ENCODE measurements at places on chromosomes 12 and 14. TPM values are rescaled to one million over a fixed set of nuclear protein-coding genes. Genes with fewer than 3 reads are reported as not detected.

Gene ADCY4
- 35.2 TPM for total RNA-seq

Gene CLEC4D
- total RNA-seq: 0.13 TPM

Gene CLEC2B
- 21.2 TPM for total RNA-seq

Gene KRT2
- total RNA-seq: not detected

Gene CDK17
- total RNA-seq: 58.2 TPM

Gene RASSF8
- 69.1 TPM for total RNA-seq

Gene RILPL1
- total RNA-seq: 33.0 TPM

Gene SMCO2
- not detected for total RNA-seq

Gene SERPINA4
- total RNA-seq: not detected

Gene GON7
- 16.9 TPM for total RNA-seq

Gene CLEC9A
- not detected for total RNA-seq

Gene PTPN6
- 31.5 TPM for total RNA-seq

Gene KRT3
- total RNA-seq: not detected

Gene KRT72
- total RNA-seq: not detected

Gene ERH
- total RNA-seq: 87.0 TPM

Gene CHMP4A
- 26.5 TPM for total RNA-seq

Gene RNASE7
- not detected for total RNA-seq

Gene PRPH
- total RNA-seq: 0.67 TPM

Gene HCAR3
- total RNA-seq: 0.56 TPM

Gene KRT74
- not detected for total RNA-seq

Measured in thyroid gland (tissue), 4 donors.